Activated naive CD4-positive, alpha-beta T cell treated with anti-CD3 and anti-CD28 coated beads, Interleukin-2, amount 50 U/mL, for 16 hours (primary cell): ENCODE measurements at places on chromosomes 4 and X.

GRCh38 chr4:117908306-117909207 is 125.7 kb upstream of the NDST3 start:
- DNase-seq = no peak

- DNase-seq = no peak
Observed at GRCh38 chr4:178917756-178918155, 1475.5 kb upstream of the AGA start.

DNA sequence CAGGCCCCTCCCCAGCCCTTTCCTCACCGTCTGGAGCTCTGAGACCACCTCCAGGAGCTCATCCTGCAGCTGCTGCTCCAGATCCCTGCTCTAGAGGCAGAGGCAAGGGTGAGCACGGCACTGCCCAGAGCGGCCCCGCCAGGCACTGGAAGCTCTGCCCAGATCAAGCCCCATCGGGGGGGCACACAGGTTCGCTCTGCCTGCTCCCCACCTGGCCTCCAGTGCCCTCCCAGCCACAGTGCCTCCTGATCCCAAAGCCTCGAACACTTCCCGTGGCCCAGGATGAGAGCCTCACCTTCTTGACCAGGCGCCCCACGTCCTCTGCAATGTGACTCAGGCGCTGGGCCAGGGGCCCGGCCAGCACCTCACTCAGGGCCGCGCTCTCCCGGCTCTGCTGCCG is 5.0 kb downstream of the ARHGAP4 start:
- DNase-seq = no peak

GRCh38 chr4:168259096-168259495 is 59.5 kb downstream of the DDX60 start:
- DNase-seq = no peak

DNA sequence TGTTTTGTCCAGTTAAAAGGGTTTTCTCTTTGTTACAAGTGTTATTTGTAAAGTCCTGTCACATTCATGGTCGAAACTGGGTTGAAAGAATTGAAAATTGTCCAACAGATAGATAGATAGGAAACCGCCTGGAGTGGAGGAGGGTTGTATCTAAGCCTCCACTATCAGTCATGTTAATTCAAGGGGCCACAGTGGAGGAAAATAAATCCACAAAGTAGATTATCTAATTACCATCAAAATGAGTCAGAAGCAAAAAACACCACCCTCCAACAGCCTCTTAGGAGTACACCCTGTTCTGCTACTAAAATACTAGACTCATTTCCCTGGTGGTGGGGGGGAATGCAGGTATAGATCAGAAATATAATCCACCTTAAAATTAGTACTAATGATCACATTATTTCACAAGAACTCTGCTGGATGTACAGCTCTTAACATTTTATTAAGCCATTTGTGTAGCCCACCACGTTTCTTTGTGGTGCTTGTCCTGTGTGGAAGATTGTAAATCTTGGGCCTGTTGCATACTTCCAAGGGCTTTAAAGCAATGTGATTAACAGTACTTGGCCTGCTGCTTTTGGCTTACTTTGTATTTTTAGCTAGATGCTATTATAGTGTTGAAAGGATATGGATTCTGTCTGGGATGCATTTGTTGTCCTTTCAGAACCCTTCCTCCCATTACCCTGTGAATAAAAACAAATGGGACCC is 26.8 kb downstream of the RBBP7 start:
- no peak for DNase-seq

GRCh38 chr4:140755774-140756318 is 339 bp downstream of the TBC1D9 start:
- DNase-seq = peak; percentile 11

DNA sequence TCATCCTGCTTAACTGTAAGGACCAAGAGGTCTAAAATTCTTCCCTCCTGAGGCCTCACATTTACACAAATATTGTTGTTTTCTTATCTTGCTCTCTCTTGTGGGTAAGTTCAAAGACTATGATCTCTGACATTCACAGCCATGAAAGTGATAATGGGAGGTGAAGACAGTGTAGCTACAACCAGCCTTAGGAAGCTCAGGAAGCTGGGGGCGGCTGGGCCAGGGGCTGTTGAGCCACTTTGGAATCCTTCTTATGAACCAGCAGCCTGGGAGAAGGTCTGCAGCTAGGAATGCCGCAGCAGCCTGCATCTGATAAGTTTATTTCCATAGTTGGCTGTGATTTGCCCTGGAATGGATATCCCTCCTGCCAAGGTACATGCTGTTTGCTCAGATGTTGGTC is 316.2 kb downstream of the STIM2 start:
- DNase-seq = no peak

GRCh38 chrX:138982365-138982764 is 270.8 kb upstream of the FGF13 start:
- DNase-seq = no peak

DNA sequence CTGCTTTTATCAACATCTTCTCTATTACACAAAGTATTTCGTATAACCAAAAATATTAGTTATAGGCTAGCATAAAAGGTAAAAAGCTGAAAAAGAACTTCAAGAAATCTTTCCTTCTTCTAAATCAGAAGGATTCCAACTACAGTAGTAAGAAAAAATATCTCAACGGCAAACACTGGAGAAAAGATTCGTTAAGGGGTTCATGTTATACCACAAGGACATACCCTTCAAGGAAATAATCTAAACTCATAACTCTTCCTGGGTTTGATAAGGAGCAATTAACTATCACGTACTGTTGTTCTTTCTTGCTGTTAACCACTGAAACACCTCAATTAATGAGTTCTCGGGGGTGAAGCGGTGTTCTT is 1.5 kb downstream of the SMIM14 start:
- no peak for DNase-seq

DNA sequence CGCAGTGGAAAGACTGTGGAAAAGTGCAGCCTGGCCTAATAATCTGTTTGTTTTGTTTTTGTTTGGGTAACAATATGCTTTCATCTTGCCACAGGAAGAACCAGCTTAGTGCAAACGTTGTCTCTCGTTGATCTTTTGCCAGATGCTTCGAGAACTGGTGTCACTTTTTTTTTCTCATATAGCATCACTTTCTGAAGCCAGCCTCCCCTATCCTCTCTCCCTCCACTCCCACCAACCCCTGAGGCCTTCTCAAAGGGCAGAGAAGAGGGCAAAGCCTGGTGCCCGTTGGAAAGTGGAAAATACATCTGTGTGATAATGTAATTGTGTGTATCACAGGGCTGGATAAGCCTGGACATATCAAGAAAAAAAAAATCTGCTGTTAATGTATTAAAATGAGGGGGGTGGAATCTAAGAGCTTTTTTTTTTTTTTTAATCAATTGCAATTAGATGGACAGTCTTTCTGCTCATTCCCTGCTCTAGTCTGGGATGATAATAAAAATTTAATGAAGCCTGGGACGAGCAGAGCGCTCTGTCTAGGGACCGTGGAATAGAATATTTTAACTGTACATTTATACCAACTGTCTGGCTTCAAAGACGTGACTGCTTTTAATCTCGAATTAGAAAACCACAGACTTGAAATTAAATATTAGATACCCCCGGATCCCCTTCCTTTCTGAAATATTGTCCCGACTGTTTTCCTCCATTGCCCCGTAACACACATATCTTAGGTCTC is 8.1 kb downstream of the POU4F2 start:
- DNase-seq = no peak

DNA sequence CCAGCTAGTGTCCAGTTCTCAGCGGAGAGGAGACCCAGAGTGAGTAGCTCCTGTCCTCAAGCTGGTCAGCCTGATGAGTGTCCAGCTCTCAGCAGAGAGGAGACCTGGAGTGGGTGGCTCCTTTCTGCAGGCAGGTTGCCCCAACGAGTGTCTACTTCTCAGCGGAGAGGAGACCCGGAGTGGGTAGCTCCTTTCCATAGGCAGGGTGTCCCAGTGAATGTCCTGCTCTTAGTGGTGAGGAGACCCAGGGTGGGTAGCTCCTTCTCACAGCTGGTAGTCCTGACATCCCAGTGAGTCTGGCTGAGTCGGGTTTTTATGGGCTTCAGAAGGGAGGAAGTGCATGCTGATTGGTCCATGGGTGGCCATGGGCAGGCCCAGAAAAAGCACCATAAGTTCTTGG is 55.7 kb upstream of the NUDT6 start:
- DNase-seq = no peak

- DNase-seq = no peak
Observed at GRCh38 chr4:7564242-7564641, 129.5 kb upstream of the PSAPL1 start.

DNA sequence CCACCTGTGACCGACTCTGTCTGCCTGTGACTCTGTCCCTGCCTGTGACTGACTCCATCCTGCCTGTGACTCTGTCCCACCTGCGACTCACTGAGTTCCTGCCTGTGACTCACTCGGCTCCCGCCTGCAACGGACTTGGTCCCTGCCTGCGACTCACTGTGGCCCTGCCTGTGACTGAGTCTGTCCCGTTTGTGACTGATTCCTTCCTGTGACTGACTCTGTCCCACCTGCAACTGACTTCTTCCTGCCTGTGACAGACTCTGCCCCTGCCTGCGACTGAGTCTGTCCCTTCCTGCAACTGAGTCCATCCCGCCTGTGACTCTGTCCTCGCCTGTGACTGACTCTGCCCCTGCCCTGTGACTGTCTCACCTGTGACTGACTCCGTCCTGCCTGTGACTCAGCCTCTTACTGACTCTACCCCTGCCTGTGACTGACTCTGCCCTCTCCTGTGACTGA is 9.6 kb upstream of the UVSSA start:
- peak; percentile 67 for DNase-seq

- DNase-seq = no peak
Observed at GRCh38 chr4:35835893-35836292, 408.4 kb downstream of the ARAP2 start.

GRCh38 chr4:129098531-129099001 is 2.6 kb downstream of the C4orf33 start:
- DNase-seq = no peak

GRCh38 chr4:64911846-64912245 is 502.6 kb upstream of the TECRL start:
- no peak for DNase-seq

GRCh38 chr4:153595894-153596601 is 88.0 kb upstream of the TLR2 start:
- no peak for DNase-seq

GRCh38 chr4:178632415-178632814 is 1190.2 kb upstream of the AGA start:
- no peak for DNase-seq

GRCh38 chrX:57528670-57529255 is 63.0 kb upstream of the ZXDB start:
- peak; percentile 11 for DNase-seq

DNA sequence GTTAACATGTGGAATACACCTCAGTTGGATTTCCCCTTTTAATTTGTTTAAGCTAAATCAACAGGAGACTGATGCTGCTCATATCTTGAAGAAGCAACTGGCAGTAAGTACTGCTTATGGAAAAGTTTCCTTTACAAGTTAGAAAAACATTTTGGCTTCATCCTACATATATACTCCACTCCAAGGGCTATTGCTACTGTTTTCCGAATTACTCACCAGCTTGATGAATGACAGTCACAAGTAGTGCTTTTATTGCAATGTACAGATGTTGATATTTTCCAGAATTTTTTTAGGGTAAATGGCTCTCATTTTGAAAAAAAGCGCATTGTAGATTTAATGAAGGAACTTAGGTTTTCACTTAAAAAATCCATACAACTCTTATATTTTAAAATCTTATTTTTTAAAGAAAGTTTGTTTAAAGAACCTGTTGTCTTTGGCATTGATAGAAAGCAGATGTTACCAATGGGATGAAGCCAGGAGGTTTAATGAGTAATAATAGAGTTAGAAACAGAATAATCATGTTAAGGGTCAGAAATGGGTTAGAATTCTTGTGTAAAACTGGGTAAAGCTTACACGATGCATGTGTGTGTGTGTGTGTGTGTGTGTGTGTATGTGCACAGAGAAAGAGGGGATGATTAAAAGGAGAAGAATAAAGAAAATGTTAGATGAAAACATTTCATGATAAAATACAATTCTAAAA is 272.9 kb downstream of the CFAP299 start:
- no peak for DNase-seq

DNA sequence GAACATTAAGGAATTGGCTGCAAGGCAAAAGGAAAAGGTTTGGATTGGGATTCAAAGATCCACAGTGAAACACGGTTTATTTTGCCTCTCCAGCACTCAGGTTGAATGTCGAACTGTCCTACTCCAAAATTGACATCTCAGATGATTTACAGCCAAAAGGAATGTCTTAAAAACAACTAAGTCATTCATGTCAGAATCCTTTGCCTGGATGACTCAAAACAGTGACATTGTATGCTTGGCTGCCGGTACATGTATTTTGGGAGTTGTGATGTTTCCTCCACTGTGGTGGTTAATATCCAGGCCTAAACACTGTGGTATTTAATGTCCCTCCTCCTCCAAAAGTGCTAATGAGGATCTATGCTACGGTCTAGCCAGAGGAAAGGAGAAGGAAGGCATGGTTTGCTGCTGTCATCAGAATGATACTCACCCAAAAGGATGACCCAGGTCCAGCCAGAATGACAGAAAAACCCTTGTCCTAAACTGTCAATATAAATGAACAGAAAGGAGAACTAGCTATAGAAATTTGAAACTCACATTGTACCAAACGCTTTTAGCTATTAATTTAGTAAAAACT is 20.9 kb downstream of the PGM2 start:
- DNase-seq = no peak

DNA sequence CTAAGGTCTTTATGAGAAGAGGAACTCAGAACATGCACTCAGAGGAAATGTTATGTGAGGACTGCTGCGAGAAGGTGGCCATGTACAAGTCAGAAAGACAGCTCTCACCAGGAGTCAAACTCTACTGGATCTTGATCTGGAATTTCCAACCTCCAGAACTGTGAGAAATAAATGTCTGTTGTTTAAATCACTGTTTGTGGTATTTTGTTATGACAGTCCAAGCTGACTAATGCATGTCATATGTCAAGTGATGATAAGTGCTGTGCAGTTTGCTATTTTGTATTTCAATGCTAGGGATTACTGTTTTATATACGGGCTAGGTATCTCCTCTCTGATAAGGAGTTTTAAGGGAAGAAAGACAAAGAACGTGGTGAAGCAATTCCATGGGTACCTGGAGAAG is 162.3 kb downstream of the CPEB2 start:
- DNase-seq = no peak

- no peak for DNase-seq
Observed at GRCh38 chr4:41391271-41391670, 134.5 kb downstream of the UCHL1 start.
